ENCODE measurements at places on chromosomes 2 and 18.

DNA sequence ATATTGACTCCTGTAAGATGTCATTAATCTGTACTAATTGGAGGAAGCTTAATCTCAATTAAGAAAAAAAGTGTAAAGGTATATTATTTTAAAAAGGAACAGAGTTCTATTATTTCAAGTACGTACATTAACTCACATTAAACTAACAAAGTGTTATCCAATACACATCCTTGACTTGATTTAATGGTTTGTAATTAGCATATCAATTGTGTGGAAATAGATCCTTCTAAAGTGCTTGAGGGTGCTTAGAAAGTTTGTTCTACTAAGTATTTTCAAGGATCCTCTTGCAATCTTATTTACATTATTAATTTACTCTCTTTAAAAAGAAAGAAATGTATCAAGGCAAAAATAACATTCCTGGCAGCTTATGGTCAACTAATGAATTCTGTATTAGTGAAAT, 720.3 kb downstream of the KCNJ3 start:
- no peak for DNase-seq

GRCh38 chr2:235623111-235623510, 129.3 kb downstream of the AGAP1 start:
- DNase-seq: no peak

GRCh38 chr18:23141104-23141999, 6.1 kb downstream of the CABLES1 start:
- peak; percentile 58 for DNase-seq

DNA sequence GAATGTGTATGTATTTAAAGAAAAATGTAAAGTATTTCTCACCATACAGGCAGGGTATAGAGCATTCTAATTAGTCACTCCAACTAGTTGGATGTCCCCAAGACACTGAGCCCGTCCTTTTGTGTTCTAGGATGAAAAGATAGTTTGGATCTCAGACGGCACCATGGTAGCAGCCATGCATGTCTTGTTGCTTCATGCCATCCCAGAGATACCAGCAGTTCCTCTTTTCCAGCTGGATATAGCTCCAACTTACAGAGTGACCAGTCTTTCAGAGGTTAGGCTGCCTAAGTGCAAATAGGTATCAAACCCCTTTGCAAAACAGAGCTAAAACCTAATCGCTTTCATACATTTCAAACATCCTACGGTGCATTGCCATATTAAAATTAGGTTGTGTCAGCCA, 275.3 kb downstream of the MTX2 start:
- no peak for DNase-seq

- no peak for DNase-seq
These were observed 168.7 kb upstream of the AGAP1 start for GRCh38 chr2:235325151-235325550.

DNA sequence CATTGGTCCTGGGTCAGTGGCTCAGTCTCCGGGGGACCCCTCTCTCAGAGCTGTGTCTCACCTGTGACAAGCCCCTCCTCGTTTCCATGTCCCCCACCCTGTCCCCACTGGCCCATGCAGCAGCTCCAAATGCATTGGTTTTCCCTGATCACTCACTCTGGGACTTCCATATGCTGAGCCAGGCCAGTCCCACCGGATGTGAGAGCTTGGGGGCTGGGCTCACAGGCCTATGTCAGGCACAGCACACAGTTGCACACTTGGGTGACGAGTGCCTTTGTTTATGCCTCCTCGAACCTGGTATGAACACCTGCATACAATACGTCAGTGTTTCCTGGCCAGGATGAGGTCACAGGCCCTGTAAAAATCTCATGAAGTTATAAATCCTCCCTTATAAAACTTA, 232.5 kb downstream of the TFCP2L1 start:
- no peak for DNase-seq

- DNase-seq: no peak
These were observed 742 bp downstream of the PXDN start for GRCh38 chr2:1743396-1744150.

GRCh38 chr2:119575439-119575838, 31.2 kb downstream of the CFAP221 start:
- no peak for DNase-seq

DNA sequence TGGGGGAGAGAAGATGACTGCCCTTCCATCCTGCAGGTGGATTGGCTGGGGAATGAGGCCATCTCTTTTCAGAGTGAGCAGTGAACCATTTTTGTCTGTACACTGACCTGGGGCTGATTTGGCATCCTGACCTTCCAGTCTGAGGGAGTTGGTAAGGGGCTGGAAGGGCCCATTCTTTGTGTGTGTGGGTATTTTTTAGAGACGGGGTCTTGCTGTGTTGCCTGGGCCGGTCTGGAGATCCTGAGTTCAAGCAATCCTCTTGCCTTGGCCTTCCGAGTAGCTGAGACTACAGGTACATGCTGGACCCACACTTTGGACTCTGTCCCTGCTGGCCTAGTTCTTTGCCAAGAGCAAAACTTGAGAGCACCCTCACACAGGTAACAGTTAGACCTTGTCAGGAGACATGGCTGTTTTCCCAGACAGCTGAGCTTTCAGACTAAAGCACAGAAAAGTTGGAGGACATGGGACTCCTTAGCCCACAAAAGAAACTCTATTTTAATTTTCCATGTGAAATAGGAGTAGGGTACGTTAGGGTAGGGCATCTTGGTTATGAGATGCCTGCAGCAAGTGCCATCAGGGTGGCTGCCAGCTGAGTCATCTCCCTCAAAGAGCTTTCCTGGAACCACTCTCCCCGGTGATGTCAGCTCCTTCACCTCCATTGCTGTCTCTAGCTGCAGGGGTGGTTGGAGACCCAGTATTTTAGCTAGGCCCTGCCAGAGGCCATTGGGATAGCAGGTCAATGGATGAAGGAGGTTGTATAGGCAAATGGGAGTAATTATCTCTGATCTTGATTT, 60.7 kb downstream of the DGKD start:
- no peak for DNase-seq

DNA sequence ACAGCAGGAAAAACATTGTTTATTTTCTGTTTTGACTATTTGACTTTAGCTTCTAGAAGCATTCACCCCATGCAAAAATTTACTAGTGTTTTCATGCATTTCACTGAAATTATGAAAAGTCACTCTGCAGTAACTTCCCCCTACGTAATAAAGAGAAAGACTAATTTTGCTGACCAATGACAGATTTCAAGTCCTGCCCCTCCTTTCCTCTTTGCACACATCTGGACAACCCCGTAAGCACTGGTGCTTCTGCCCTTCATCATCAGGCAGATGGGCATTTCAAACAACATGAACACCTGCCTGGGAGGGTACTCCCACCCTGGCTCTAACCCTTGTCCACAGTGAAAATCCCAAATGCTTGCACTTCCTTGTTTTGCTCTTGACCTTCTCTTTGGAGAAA, 815.0 kb upstream of the ID2 start:
- DNase-seq: no peak

DNA sequence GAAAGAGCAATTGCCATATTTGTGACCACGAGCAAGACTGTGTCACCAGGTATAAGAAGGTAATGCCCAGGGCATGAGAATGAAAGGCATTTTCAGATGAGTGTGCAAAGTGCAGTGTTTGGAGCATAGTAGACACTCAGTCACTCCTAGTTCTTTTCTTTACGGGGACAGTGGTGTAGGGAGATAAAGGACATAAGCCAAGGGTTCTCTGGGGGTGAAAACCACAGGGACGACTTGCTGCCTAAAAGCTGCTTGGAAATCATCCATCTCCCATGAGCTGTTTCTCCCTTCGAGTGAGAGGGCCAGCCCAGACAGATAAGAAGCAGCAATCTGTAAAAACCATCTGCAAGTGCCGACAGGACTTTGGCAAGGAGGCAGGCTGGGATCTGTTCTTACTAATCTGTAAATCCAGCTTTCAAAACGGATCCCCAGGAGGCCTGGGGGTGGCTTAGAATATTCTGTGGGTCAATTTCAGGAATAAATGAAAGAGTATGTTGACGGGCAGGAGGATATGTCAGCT, 221.6 kb downstream of the LPIN1 start:
- no peak for DNase-seq

GRCh38 chr18:12998332-12999060, 7.3 kb downstream of the CEP192 start:
- no peak for DNase-seq

- no peak for DNase-seq
These were observed 275.7 kb downstream of the PDE11A start for GRCh38 chr2:177796654-177797415.

GRCh38 chr18:26960911-26961310, 95.4 kb upstream of the AQP4 start:
- no peak for DNase-seq

DNA sequence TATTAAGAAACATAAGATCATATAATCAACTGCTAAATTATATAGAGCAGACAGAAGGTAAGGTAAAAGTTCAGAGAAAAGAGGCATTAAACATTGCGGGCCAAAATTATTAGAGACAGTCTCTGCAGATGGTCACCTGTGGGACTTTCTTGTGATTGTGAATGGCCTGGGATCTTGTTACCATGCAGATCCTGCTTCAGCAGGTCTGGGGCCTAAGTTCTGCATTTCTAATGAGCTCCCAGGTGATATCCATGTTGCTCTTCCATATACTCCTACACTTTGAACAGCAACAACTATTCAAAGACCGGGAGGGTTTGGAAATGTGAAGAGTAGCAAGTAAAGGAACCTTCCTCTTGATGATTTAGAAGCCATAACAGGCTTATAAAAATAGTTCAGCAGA, 8.5 kb upstream of the ETAA1 start:
- DNase-seq: no peak

DNA sequence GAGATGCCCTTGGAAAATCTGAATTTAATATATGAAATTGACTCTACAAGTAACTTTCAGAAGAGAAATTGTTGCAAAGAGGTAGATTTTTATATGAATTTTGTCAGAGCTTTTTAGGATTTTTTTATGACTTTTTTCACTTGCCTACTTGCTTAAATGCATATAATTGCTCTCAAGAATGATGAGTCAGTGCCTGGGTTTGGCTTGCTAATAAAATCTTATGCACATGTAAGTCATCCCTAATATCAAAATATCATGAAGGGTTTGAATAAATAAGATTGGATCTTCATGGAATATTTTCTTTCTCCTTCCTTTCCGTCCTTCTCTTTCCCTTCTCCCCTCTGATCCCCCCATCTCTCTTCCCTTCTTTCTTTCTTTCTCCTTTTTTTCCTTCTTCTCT, 354.1 kb downstream of the TXNL1 start:
- no peak for DNase-seq

GRCh38 chr2:237731663-237732062, 66.9 kb upstream of the RBM44 start:
- DNase-seq: peak; percentile 94

- DNase-seq: no peak
These were observed 7.1 kb upstream of the STAMBP start for GRCh38 chr2:73821669-73822068.

- DNase-seq: no peak
These were observed 14.7 kb downstream of the NCL start for GRCh38 chr2:231449503-231450054.

- peak; percentile 8 for DNase-seq
These were observed 20.0 kb upstream of the ASB18 start for GRCh38 chr2:236284208-236284607.

GRCh38 chr2:104385743-104386142, 468.2 kb upstream of the POU3F3 start:
- DNase-seq: no peak

GRCh38 chr2:124804014-124804940, 779.2 kb downstream of the CNTNAP5 start:
- DNase-seq: peak; percentile 62

GRCh38 chr18:3468833-3469232, 18.9 kb downstream of the TGIF1 start:
- no peak for DNase-seq
